RPMI7951 (cell line): ENCODE measurements at places on chromosomes 3 and 15. TPM values are rescaled to one million over a fixed set of nuclear protein-coding genes. Genes with fewer than 3 reads are reported as not detected.

The ZNF860 gene
- total RNA-seq, result 0.60 and 1.4 TPM in 2 replicates

The ANKUB1 gene
- 0.12 TPM in 1 of 2 replicates, not detected in the other for total RNA-seq

The SEMA5B gene
- not detected in 2 replicates for total RNA-seq

The C3orf20 gene
- total RNA-seq, result not detected in 2 replicates

The GPR87 gene
- total RNA-seq, result not detected in 2 replicates

- no peak for DNase-seq
These were observed 7.6 kb downstream of the BRPF1 start for GRCh38 chr3:9739181-9739580.

- DNase-seq, result no peak
These were observed 349.2 kb upstream of the MCTP2 start for GRCh38 chr15:93882141-93882540.

DNA sequence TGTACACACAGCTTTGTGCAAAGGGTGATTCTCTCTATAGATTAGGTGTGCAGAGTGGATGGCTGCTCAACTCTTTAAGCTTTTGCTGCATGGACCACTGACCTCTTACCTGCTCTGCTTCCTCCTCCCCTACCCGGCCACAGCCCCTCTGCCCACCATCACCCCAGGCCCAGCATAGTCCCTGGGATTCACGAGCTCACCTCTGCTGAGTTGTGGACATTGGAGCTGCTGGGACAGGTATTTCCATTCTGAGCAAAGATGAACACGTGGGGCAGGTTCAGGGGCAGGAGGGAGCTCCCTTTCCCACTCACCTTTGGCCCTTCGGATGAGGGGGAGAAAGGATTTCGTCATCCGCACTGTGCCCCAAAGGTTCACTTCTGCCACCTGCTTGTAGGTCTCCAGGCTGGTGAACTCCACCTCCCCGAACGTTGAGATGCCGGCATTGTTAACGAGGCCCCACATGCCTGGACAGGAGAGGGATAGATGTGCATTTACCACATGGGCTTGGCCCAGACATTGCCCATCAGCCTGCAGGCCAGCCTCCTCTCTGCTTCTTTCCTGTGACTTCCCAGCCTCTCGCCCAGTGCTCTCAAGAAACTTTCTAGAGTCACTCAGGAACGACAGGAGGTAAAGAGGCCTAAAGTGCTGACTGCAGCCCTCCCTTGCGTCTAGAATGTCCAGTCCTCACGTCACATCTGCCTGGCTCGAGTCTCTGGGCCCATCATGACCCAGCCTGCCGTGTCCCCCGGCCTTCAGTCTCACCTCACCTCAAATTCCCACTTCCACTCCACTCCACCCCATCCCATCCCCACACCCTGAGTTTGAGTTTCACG, 41.6 kb downstream of the BDH1 start:
- no peak for DNase-seq

GRCh38 chr3:197680955-197681521, 55.7 kb downstream of the RUBCN start:
- DNase-seq, result no peak

DNA sequence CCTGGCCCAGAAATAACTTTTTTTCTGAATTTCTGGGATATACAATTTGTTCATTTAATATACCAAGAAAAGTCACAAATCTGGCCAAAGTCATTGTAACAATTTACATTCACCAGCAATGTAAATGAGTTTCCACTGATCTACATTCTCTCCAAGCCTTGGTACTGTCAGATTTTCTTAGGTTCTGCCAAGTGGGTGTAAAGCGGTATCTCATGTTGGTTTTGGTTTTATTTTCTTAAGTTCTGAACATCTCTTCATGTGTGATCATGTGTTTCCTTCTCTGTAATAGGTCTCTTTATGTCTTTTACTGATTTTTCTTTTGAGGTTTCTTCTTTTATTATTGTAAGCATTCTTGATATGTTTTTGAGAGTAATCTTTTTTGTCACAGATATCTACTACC, 235.6 kb upstream of the COL8A1 start:
- DNase-seq, result no peak

DNA sequence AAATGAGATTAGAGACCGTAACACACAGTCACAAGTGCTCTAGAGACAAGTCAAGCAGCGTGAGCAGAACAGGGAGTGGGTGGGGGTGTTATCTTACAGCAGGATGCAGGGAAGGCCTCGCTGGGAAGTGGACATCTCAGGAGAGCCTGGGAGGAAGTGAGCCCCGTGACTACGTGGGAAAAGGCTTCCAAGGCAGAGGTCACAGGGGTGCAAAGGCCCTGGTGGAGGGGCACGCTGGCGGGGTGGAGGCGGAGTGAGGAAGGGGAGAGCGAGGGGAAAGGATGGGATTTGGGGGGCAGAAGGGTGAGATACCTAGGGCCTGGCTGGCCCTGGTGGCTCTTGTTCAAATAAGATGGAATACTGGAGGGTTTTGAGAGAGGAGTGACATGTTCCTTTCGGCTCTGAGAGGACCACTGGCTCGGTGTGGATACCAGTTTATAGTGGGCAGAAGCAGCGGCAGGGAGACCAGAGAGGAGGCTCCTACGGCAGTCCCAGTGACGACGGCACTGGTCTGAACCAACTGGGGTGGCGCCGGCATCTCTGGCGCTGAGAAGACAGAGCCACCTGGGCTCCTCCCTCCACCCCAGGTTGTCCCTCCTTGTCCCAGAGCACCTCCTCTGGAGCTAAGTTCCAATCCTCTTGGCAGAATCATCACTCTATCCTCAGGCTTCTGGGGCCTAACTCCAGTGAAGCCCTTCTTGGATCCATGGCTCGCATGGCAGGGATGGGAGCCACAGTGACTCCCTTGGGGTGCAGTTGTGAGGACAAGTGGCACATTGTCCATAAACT, 266.2 kb upstream of the LYSMD4 start:
- no peak for DNase-seq

DNA sequence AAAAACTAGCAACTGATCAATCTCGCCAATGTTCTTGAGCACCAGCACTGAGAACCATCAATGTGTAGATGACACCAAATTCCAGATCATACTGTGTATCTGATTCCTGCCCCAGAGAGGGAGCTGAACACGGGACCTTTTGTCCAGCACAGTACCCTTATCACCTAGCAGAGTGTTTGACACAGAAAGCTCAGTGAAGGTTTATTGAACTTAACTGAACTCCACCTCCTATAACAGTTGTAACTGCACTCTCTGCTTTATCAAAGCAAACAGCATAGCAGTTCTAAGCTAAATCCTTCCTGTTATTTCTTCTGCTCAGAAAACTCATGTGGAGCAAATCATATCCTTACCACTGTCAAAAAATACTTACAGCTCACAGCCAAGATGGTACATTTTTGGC, 183.4 kb upstream of the SLCO3A1 start:
- no peak for DNase-seq

DNA sequence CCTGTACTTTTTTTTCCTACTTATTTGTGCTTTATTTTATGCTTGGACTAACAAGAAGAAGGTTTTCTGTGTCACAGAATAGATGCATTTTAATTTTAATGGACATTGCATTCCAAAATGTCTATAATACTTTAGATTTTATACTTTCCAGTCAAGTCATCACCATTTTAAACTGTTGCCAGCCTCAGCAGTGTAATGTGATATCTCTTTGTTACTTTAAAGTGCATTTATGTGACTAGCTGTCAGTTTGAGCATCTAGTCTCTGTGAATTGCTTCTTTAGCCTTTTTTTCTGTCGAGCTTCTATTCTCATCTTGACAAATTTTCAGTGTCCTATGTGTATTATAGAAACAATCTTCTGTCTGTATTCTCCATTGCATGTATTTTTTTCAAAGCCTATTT, 511.4 kb upstream of the CBLB start:
- no peak for DNase-seq

DNA sequence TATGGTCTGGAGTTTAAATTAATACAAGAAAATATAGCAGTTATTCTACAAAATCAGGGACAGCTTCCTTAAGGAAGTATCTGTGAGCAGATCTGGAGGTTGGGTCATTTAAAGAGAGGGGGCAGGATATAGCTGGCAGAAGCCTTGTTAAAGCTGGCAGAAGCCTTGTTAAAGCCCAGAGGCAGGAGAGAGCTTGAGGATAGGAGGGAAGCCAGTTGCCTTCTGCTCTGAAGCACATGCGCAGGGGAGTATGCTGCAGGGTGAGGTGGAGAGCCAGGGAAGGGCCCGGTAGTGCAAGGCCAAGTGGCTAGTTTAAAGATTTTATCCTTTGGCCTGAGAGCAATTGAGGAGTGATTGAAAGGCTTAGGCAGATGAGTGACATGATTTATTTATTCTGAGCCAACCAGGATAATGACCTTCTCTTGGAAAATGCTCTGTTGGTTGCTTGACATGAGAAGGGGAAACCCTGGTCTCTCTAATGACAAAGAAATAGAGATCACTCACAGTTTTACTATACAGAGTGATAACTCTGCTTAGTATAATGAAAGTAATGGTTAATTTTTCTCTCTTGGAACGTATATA, 3.9 kb downstream of the EAF1 start:
- DNase-seq, result no peak

DNA sequence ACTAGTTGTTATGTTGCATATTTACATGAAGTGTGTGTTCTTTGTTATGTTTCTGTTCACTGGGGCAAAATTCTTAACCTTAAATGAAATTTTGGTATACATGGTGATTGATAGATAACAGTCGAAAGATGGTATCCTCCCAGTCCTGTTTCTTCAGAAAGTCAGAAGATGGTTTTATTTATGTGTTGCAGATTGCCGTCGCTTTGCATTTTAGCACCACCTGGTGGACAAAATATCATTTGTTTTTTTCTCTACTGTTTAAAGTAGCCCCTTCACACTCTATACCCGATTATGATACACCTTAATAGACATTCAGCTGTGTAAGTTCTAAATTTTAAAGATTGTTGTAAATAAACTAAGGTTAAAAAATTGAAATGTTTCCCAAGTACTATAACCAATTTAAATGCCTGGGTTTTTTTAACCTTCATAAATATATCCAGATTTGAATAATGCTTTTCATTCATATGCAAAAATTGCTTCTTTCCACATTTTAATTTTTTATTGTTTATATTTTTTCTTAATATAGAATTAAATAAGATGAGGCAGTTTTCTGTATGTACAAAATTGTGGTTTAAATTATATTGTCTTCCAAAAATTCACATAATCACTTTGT, 152.2 kb downstream of the ALCAM start:
- DNase-seq, result peak; percentile 66

GRCh38 chr15:94615688-94616087, 384.3 kb downstream of the MCTP2 start:
- no peak for DNase-seq

- DNase-seq, result no peak
These were observed 95.7 kb downstream of the PLXNA1 start for GRCh38 chr3:127078626-127079025.

DNA sequence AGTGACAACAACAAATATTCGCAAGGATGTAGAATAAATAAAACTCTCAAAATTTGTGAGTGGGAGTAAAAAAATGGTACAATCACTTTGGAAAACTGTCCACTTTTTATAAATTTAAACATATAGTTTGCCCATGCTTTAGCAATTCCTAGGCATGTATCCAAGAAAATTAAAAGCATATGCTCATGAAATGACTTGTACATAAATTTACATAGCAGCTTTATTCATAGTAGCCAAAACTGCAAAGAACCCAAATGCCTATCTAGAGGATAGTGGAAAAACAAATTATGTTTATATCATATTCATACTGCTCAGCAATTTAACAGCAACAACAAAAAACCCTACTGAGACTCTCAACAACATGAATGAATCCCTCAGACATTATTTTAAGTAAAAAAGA, 363.6 kb upstream of the CCDC54 start:
- DNase-seq, result no peak

GRCh38 chr15:26866298-26867199, at the start of gene GABRA5:
Gene GABRA5 (plus strand): TSS chr15:26867062. CDS start chr15:26869249, 2,187 bp downstream.
- no peak for DNase-seq

GRCh38 chr15:77127626-77128025, 56.7 kb upstream of the TSPAN3 start:
- no peak for DNase-seq

GRCh38 chr3:156449710-156450574, 105.0 kb downstream of the SSR3 start:
- peak; percentile 50 for DNase-seq

- DNase-seq, result no peak
These were observed 3.1 kb downstream of the CPLX3 start for GRCh38 chr15:74829486-74829885.

DNA sequence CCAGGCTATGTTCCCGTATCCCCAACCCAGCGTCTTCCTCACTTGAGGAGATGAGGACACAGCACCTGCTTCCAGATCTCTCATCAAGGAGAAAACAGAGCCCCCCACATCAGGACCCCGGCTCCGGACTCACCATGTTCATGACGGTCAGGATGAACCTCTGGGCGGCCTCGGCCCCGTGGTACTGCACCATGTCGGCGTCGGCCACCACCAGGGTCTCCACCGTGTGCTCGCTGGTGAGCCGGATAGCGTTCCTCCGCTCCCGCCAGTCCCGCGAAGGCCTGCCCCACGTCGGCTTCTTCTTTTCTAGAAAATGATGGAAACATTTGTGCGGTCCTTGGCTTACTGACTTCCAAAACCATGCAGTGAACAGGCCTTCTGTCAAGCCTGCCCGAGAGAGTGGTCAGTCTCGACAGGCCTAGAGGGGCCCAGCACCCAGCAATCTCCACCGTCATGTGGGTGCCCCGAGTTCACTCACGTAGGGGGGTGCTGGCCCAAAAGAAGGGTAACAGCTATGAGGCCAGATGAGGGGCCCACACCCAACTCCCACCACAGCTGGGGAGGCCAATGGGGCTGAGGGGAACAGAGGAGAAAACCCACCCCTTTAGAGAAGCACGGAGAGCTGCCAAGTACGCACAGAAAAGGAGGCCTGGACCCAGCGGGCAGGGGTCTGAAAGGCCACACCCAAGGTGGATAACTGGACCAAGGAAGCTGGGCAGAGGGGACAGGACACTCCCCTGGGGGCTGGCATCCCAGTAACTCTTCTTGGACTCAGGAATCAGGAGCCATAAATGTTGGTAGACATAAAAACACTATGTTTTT, 60.5 kb downstream of the ADAMTS17 start:
- no peak for DNase-seq

DNA sequence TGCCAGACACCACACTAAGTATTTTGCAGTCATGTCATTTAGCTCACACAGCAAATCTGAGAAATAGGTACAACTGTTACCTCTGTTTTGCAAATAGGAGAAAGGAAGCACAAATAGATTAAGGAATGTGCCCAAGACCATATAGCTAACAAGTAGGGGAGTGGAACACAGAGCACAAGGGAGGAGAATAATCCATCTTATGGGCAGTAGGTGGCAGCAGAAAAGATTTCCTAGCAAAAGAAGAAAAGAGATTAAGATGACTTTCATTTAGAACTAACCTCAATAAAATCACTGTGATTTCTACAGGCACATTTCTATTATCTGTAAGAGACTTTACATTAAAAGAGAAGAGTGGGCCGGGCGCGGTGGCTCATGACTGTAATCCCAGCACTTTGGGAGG, 49.1 kb downstream of the NR1I2 start:
- peak; percentile 33 for DNase-seq
